ENCODE measurements at places on chromosomes 7 and 10.

DNA sequence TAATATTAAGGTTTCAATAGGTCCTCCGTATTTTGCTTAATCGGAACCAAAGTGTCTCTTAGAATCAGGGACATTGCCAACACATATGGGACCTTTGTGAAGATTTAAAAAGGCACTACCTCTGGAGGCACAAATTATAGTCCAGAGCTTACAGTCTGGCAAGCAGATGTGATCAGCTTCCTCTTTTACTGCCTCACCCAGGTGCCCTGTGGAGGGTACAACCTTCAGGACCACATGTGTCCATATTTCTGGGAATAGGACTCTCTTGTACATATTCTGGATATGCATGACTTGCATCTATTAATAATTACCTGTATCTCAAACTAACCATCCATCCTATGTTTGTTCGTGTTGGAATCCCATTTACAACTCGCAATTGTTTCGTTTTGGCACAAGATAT lies 60.0 kb downstream of the HGF start:
- DNase-seq = no peak

GRCh38 chr10:83633547-83633946 lies 505.8 kb upstream of the GHITM start:
- no peak for DNase-seq

- no peak for DNase-seq
Observed at GRCh38 chr10:108566316-108567107, 1356.8 kb downstream of the XPNPEP1 start.

GRCh38 chr10:122662231-122662630 lies 37.4 kb downstream of the C10orf120 start:
- no peak for DNase-seq

GRCh38 chr7:105765846-105766245 lies 110.6 kb downstream of the ATXN7L1 start:
- DNase-seq = no peak

DNA sequence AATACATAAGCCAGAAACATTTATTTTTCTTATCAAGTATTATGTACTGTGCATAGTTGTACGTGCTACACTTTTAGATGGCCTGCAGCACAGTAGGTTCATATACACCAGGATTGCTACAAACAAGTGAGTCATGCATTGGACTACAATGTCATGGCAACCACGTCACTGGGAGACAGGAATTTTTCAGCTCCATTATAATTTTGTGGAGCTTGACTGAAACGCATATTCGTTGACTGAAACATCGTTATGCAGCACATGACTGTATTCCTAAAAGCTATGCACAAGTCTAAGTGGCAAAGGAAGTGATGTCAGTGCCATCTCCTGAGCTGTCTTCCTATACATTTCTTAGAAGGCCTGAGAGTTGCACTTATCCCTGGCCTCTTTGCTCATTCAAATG lies 871.8 kb downstream of the IPMK start:
- DNase-seq = no peak

DNA sequence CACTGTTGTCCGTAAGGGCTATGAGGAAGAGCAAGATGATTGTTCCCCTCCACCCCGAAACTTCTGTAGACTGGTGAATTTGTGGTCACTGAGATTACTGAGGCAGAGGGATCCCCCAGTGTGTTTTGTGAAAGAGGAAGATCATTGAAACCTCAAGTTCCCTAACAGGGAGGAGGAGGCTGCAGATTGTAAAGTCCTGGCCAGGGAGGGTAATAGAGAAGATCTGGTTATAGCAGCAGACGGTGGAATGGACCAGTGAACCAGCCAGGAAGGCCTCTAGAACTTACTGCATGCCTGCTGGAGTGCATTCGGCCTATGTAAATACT lies 31.1 kb downstream of the LMTK2 start:
- no peak for DNase-seq

DNA sequence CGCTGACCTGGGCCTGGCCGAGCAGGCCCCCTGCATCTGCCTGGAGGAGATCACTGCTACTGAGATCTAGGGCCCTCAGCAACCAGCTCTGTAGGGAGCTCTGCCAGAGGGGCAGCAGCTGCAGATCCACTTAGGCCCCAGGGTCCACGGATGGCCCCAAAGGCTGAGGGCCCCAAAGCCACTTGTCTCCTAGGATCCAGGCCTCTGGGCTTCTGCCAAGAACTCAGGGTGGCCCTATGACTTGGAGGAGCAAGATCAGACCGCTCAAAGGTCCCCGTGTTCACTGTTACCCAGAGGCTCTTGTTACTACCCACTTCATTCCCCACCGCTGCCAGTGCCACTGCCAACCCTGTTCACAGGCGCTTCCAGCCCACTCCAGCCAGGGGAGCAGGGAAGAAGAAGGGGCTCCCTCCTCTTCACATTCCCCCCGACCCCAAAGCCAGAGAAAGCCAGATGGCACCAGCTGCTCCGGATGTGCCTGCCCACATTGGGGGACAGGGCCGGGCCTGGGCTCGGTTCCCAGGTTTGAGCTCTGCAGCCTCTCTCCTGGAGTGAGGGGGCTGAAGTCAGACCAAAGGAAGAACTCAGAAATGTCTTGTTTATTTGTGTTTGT lies 7.6 kb downstream of the LZTS2 start:
- DNase-seq = no peak

DNA sequence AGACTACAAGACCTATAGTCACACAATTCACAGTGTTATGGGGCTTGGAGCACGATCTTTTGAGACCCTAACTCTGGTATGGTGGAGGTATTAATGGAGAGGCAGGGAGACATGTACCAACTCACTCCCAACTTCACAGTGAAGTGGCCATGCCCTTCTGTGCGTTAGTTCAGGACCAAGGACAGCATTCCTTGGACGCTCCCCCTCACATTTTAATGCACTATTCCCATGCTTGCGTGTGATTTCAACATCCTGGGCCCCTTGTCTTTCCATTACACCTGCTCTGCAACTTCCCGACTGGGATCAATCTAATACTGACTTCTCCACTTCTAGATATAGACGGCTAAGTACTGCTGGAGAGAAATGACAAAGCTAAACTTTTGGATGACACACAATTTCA lies 72.7 kb downstream of the PLCE1 start:
- DNase-seq = no peak

GRCh38 chr7:107920048-107920772 lies 29.2 kb downstream of the DLD start:
- DNase-seq = no peak

DNA sequence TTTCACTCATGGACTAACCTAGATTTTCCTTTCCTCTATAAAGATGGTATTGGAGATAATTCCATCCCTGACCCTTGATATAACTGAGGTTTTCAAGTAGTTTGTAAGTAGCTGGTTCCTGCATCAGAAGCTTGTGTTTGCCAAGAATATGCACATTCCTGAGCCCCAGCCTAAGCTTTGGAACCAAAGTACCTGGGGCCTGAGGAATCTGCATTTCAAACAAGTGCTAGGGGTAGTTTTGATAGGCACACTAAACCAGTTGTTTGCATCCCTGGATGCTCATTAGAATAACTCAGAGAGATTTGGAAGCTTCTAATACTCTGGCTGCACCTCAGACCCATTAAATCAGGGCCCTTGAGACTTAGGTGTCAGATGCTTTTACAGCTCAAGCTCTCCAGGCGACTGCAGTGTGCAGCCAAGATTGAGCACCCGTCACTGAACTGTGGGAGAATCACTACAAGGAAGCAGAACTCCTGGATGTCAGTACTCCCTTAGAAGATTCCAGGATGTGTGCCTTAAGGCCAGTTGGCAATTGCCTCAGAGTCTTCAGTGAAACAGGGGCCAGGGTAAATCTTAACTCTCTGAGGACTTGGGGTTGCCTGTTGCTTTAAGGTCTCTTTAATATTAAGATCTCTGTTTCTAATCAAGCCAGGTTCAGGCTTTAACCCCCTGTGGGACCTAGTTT lies 565.0 kb downstream of the REEP3 start:
- no peak for DNase-seq

DNA sequence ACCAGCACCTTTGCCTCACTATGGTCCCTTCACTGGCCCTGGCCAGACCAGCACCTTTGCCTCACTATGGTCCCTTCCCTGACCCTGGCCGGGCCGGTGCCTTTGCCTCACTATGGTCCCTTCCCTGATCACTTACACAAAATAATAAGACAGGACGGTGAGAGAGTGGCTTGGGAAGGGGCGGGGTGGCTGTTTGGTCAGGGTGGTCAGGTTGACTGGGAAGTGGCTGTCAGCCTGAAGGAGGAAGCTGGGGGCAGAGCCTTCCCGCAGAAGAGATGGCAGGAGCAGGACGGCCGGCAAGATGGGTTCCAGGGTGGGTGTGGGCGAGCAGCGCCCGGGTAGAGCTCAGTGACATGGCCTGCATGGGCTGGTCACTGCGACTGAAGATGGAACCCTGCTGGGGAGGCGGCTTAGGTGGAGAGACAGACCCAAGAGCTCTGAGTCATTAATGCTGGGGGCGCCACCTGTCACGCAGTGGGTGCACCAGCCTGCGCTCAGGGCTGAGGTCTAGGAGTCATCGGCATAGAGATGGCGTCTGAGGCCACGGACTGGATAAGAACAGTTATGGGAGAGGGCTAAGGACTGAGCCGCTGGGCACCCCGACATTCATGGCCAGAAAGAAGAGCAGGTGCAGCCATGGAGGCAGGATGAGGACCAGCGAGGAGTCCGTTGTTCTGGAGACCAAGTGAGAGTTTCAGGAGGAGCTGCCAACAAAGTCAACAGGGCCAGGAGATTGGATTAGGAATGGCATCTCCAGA lies 91.8 kb downstream of the CHST15 start:
- no peak for DNase-seq

DNA sequence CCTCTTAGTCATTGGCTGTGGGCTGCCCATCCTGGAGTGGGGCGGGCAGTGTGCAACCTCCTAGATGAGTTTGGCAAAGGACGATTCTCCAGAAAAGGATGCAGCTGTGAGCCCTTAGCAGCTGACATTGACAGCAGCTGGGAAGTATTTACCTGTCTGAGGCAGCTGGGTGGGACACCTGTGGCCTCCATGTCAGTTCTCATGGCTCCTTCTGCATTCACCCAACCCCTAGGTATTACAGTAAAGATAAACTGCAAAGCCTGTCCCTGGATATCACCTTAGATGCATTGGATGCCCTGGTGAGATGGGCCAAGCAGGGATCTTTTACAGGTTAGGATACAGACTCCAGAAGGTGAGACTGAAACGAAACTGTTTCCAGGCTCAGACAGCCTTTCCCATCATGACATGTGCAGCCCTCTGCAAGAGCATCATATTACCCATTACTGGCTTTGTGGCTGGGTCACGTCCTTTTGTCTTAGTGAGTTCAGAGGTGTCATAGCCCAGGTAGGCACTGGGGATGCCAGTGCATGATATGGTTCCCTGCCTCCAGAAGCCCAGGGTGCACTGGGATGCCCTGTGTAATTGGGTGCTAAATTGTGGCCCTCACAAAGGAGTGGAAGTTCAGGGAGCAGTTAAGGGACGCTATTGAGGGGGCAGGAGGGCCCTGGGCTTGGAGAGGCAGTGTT lies 28.9 kb downstream of the MINDY4 start:
- no peak for DNase-seq

DNA sequence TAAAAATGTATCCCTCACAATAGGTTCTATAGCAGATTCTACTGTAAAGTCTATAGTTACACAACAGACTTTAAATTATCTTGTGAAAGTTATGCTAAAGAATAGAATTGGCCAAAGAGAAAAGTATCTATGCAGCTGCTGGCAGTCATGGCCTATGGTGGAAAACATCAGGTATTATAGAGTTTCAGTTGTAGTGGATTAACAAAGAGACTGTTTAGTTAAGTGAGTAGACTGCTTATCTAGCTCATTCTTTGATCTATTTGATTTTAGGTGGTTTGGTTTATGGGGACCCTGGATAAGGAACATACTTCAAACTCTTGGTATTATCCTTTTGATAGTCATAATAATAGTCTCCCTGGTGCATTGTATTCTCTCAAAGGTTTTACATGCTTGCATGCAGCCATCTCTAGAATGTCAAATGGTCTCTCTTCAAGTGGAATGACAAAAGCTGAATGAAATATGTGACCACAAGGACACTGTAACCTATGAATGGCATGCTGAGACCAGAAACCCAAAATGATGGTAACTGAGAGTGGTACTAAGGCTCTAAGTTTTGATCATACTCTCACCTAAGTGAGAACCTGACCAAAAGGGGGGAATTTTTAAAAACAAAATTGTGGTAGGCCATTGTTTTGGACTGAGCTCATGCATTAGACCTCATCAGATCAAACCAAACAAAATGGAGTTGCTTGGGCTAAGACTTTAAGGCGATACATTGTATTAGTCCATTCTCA lies 54.9 kb upstream of the NAMPT start:
- no peak for DNase-seq

- no peak for DNase-seq
Observed at GRCh38 chr10:32413513-32413912, 32.4 kb upstream of the CCDC7 start.

DNA sequence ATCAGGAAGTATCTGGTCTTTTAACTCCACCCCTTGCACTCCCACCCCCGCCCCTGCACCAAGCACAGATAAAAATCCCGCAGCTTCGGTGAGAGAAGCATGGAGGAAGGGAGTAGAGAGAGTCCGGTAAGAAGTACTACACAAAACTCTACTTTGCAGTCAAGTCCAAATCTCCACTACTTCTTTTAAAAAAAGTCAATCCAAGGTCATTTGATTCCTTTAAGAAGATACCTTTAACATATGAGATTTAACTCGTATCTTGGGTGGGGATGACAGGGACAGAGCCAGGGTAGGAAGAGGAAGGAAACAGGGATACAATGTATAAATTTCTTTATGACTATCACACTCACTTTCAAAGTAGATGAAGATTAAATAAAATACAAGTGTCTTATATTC lies 132.1 kb downstream of the NRBF2 start:
- no peak for DNase-seq

GRCh38 chr7:85103962-85104361 lies 82.9 kb downstream of the SEMA3D start:
- no peak for DNase-seq

DNA sequence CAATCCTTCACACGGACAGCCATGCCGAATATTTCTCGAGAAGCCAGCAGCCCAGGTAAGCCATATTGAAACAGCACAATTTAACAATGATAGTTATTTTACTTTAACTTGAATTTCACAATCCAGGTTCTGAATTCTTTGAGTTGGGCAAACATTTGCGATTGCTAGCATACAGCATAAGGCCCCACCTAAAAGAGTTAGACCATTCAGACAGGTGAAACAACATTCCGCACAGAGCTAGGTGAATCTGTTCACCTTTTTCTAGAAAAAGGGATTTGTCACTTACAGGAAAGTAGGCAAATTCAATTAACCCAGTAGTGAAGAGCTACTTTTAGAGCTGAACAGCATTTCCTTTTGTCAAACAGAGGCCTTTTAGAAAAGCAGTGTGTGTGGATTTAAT lies 45.3 kb downstream of the CREB3L2 start:
- no peak for DNase-seq

DNA sequence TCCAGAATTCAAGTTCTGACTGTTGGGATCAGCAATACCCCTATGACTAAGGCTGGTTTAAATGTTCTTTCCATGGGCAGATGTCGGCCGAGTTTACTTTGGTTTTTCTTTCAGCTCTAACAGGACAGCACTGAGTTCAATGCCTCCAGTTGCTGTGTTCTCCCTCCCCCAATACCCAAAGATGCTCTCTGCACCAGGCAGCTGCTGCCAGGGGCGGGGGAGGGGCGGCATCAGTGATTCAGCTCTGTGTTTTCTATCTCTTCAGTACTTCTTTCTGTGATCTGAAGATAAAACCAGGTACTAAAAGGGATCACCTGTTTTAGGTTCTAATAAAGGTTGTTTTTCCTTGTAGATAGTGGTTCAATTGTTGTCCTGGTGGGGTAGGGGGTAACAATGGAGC lies 576.7 kb upstream of the POT1 start:
- no peak for DNase-seq
